ENCODE measurements at places on chromosomes 7 and 10.

- no peak for DNase-seq
Measured at GRCh38 chr7:284762-285722, 4.9 kb upstream of the FOXL3 start.

DNA sequence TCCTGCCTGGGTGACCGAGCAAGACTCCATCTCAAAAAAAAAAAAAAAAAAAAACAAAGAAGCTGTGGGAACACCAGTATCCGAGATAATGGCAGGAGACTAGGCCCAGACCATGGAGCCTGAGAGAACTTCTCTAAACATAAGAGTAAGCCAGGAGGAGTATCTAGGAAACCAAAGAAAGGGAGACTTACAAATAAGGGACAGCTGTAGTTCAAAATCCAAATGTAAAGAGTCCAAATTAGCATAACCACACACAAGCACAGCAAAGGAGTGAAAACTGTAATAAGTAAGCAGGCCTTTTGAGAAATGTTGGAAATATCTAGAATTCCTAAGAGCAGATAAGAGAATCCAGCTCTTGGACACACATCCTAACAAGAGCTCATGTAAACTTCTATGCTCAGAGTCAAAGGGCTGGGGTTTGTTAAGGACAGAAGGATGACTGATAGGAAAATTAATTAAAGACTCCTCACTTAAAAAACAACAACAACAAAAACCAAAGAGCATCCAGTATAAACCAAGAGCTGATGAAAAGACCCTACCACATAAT, 15.8 kb downstream of the ZNF25 start:
- no peak for DNase-seq

DNA sequence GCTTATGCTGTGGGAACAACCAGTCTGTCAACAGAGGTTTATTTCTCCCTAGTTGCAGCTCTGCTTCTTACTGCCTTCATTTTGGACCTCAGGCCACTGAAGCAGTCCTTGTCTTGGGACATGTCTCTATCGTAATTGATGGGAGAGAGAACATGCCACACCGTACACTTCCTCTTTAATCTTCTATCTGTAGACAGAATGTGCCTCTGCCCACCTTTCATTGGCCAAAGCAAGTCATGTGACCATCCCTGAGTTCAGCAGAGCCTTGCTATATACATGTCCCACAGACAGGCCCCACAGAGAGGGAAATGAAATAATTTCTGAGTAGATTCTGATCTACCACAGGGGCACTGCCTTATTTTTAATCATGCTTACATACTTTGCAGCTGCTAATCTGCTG, 98.0 kb downstream of the KCND2 start:
- DNase-seq: no peak

- no peak for DNase-seq
Measured at GRCh38 chr10:101229266-101230182, at the start of gene LBX1. Gene LBX1 (minus strand): TSS chr10:101229463. CDS start chr10:101228815, 648 bp downstream.

- no peak for DNase-seq
Measured at GRCh38 chr7:136163340-136163801, 186.2 kb upstream of the MTPN start.

- no peak for DNase-seq
Measured at GRCh38 chr7:134279898-134280297, 36.8 kb downstream of the SLC35B4 start.

DNA sequence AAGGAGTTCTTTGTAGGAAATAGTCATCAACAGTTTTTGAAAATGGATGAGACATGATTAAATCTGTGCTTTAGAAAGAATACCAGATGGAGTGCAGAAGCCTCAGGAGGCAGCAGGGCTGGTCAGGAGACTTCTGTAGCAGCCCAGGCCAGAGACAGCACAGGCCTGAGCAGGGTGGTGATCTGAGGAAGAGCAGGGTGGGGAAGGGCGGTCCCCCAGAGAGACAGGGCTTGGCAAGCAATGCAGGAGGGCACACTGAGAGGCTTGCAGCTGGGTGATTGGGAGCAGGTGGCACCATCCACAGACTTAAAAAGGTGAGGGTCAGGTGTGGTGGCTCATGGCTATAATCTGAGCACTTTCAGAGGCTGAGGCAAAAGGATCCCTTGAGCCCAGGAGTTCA, 4.3 kb upstream of the SMKR1 start:
- DNase-seq: no peak

DNA sequence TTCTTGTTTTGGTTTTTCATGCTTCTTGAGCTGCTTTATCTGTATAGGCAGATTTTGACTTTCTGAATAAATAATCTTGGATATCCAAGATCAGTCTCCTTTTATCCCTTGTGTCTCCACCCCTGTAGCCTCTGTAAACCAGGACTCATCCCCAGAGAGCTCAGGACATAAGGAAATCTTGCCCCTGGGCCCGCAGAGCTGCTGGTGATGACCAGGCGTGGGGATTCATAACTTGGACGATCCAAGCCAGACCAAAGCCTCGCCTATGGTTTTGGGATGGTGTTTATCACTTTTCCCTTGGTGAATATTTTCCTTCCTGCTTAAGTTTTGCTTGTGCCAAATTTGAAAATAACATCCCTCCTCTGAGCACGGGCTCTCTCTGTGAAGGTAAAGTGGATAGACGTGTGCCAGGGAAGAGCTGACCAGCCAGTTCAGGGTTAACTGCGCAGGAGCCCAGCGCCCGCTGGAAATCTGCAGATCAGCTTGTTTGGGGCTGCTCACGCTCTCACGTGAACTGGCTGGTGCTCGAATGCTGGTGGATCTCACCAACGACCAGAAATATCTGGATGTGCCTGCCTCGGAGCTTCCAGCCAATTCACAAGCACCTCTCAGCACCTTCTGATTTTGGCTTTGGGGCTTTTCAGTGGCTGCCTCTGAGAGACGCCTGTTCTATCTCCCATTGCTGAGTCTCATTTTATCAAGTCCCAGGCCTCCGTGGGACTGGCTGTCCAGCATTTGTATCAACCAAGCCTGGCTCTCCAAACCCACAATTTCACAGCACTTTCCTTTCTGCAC, 132.1 kb upstream of the BTBD16 start:
- no peak for DNase-seq

DNA sequence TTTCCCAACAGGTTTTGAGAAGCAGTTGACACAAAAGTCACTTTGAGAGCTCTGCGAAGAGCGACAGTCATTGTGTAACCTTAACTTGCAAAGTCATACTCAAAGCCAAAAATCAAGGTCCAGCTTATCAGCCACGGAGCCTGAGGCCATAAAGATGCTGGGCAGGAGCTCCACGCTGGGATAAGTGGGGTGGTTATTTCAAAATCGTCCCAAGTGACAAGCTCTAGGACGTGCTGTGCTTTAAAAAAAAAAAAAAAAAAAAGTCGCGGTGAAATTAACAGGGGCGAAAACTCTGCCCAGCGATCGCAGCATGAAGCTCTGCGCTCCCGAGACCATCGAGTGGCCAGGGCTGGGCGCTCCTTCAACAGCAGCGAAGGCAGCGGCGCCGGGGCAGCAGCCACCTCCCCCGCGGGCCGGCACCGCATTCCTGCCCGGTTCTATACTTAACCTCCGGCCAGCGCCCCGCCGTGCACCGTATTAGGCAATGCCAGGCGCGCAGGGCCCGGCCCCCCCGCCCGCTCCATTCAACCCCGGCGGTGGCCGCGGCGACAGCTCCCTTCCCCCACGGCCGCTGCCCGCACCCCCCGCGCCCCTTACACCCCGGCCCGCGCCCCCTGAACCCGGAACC, 657 bp downstream of the HACD1 start:
- no peak for DNase-seq

- no peak for DNase-seq
Measured at GRCh38 chr10:32446536-32447406, 831 bp downstream of the CCDC7 start.

GRCh38 chr7:15692501-15693020, 6.1 kb upstream of the MEOX2 start:
- DNase-seq: no peak

- DNase-seq: no peak
Measured at GRCh38 chr10:132785723-132786475, at the start of gene NKX6-2. Gene NKX6-2 (minus strand): TSS chr10:132786147. CDS start chr10:132785948, 199 bp downstream.

Data from stimulated activated effector memory CD8-positive, alpha-beta T cell treated with anti-CD3 and anti-CD28 coated beads, Interleukin-12 subunit alpha, Interleukin-12 subunit beta, amount 100 ng/mL, for 72 hours (primary cell).